AG20443 (cell line): ENCODE measurements at places on chromosomes 7 and 10.

DNA sequence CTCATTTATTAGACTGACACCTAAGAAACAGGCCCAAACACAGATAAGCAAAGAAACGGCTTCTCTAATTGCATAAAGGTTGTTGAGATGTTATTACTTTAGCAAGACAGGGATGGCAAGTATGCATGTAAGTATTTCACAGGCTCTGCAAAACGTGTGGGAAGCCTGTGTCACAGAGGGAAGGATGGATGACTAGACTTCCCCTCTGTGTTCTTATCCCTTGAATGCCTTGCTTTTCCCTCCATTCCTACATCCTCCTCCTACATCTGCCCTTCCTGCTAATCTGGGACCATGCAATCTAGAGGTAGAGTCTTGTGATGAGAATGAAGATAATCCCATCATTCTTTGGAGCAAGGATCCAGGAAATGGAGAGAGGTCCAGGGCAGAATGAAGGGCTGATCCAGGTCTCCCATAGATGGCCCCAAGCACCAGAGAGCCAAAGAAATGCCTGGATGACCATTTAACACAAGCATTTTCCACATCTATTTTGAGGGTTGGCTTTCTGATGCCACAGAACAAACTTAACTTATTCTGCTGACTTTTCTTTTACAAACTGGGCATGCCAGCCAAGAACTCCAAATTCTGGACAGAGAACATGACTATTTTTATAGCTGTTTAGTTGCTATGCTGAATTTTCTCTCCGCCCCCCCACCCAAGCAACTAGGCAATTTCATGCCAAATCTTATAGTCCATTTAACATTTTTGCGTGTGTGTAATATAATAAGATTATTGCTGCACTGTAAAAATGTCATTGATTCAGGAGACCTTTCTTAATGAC, 48.1 kb downstream of the NRP1 start:
- no peak for DNase-seq

DNA sequence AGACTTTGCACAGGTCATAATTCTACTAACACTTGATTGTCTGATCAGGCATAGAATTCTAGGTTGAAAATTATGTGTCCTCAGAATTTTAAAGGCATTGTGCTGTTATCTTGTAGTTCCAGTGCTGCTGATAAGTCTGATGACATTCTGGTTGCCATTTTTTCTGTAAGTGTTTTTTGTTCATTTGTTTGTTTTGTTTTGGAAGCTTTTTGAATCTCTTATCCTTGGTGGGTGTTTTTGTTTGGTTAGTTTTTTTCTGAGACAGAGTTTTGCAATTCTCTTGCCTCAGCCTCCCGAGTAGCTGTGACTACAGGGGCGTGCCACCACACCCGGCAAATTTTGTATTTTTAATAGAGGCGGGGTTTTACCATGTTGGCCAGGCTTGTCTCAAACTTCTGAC, 178.9 kb downstream of the CCDC71L start:
- DNase-seq, result no peak

DNA sequence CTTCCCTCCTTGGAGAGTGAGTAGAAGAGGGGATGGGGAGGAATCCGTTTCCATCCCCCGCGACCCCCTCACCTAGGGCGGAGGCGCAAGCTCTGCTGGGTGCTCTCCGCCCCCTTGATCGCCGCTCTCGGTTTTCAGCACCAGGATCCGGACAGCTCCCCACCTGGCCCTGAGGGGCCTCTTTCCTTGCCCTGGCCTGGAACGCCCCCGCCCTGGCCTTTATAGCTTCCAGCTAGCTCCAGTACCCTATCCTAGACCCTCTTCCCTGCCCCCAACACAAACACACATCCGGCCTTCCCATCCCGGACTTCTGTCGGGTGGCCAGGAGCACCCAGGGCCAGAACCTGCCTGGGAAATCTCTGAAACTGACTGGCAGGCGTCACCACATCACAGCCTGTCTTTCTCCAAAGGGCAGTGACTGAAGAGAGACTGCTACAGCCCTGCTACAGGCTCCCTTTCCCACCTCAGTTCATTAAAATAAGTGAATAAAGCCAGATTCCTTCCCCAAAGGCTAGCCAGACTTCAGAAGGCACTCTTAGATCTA, 72.3 kb upstream of the LEP start:
- DNase-seq, result peak; percentile 76

DNA sequence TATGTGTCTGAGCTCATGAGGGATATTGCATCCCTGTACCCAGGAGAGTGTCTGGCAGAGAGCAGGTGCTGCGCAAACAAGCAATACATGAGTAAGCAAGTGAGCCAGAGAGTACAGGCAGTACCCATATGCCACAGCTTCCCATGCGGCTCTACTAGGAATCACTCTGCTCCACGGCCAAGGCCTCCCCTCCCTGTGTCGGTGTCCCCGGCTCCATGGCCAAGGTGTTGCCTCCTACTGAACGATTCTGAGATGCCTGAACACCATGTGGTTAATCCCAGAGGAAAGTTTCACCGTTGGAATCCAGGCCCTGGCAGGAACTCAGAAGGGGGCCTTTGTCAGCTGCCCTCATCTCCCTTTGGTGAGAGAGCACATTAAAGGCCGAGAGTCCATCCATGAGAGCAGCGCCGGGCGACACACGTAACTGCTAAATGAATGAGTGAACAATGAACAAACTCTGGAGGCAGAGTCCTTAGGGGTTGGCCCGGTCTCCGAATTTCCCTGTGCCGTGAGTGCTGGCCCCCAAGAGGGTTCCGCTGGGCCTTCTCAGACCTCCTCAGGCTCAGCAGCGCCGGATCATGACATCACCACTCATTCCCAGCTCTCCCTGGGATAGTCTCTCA, 136.0 kb upstream of the FAM20C start:
- no peak for DNase-seq

- no peak for DNase-seq
These were observed 61.1 kb downstream of the PTPRE start for GRCh38 chr10:127968027-127968441.

DNA sequence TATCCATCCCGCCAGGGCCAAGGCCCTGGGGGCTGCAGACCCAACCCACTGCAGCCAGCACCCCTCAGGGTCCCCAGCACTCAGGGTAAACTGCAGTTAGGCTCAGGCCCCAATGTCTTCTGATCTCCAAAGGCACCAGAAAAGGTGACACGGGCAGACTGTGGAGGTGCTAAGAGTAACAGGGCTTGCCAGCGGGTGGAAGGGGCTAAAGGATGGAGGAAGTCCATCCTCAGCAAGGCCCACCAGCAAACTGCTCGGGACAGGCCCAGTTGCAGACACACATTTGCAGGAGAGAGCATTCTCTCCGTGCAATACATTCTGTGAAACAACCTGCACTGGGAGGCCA, 95.6 kb upstream of the DDC start:
- no peak for DNase-seq

GRCh38 chr7:96287132-96287531, 34.8 kb downstream of the SLC25A13 start:
- no peak for DNase-seq

- no peak for DNase-seq
These were observed 23.8 kb downstream of the PDGFA start for GRCh38 chr7:495761-496321.

DNA sequence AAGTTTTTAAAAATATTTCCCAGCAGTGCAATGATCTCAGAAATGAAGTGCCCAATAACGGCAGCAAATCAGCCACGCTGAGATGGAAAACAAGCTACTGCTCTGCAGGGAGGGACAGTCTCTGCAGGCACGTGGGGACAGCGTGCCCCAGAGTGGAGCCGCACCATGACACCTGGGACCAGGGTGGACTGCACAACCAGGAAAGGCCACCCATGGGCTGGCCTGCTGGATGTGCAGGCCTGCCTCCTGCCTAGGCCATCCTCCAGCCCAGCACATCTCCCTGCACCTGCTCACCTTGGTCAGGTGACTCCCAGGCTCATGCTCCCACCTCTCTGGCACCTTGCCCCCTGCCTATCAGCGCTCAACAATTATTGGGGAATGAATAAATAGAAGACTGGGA, 80.4 kb downstream of the VSTM4 start:
- no peak for DNase-seq

DNA sequence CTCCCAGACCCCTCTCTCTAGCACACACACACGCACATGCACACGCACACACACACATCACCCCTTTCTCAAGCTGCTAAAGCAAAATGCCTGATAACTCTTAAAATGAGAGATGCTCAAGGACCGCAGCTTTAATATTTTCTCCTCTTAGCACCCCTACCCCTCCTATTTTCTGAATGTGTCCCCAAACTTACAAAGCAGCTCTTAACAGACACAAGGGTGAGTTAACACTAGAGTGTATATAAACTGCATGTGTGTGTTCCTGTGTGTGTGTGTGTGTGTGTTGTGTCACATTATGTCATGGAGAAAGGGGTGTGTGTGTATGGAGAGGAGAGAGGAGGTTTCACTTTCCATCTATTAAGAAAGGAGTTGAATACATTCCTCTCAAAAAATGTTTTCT, 1.3 kb downstream of the PTN start:
- DNase-seq, result peak; percentile 9
